ENCODE measurements at places on chromosomes 2 and 18.

GRCh38 chr2:134379293-134379692 lies 125.4 kb downstream of the MGAT5 start:
- no peak for DNase-seq

DNA sequence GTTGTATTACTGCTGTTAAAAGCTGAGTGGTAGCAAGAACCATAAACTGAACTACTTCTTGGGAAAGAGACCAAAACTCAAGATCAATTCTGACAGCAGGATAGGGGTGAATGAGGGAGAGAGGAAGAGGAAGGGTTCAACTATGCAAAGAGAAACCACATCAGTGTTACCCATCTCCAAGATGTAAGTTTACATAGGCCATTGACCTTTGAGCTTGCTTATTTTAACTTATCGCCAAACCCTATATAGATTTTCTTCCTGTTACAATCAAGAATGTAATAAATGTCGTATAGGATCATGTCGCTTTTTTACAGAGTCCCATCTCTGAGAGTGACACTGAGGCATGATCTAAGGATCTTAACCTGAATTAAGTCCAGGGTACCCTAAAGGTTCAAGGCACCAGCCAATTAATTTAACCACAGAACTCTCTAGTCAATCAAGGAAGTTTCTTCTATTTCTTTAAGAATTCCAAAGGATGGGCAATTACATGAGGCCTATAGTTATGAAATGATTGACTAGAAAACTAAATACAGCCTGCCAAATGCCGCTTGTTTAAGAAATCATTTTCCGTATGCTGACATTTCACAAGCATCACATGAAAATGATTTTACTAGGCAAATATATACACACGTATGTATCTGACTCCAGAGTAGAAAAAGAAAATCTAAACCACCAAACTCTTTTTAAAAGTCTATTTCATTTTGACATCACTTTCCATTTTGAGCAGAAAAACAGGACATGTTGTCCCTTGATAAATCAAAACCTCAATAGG lies 11.8 kb downstream of the RND3 start:
- DNase-seq: no peak

DNA sequence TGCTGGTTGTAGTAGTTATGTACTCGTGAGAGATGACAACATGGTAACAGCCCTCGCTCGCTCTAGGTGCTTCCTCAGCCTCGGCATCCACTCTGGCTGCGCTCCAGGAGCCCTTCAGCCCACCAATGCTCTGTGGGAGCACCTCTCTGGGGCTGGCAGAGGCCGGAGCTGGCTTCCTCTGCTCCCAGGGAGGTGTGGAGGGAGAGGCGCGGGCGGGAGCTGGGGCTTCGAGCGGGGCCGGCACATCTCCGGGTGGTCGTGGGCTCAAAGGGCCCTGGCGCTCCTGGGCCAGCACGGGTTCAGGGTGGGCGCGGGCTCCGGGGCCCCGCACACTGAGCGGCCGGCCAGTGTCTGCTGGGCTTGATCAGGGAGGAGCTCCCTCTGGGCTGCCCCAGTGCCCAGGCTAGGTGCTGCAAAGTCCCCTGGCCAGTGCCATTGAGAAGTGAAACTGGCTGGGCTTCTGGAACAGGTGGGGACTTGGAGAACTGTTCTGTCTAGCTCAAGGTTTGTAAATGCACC lies 1012.1 kb downstream of the CNTNAP5 start:
- no peak for DNase-seq

DNA sequence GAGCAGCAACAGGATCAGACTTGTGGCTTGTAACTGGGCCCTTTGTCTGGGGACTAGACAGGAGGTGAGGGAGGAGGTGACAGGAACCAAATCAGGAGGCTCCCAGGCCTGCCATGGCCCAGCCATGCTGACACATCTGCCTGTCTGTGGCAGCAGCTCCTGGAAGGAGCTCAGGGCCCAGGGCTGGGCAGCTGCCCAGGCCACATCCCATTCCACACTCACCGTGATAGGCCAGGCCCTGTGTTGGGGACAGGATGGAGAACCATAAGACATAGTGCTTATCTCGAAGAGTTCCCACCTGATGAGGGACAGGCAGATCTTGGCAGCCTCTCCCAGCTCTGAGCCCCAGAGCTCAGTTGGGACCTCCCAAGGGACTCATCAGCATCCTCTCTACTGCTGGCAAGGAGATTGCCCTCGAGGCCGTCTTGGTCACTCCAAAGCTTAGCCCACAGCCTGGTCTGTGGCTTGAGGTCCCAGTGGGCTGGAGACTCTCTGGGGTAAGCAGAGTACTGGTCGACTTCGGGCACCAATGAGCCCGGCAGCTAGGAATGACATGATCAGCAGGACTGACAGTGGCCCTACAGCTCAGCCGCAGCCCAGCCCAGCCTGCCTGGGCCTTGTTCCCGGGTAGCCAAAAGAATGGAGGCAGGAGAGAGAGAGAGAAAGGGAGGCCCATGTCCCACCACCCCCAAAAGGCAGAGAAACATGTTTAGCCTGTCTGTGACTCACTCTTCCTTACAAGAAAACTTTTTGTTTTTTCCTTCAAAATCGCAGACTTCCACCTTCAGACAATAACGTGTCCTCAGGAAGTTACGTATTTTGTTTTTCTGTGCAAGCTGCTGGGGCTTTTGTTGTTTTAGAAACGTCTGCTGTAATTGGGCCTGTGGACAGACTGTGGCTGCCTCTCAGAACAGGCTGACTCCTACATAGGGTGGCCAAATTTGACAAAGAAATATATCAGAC lies 82.1 kb downstream of the HS1BP3 start:
- DNase-seq: no peak

GRCh38 chr2:197828464-197829135 lies 24.2 kb downstream of the PLCL1 start:
- DNase-seq: no peak

GRCh38 chr2:147364597-147364996 lies 480.2 kb upstream of the ACVR2A start:
- DNase-seq: no peak

GRCh38 chr2:164046040-164046439 lies 310.2 kb upstream of the FIGN start:
- DNase-seq: no peak

DNA sequence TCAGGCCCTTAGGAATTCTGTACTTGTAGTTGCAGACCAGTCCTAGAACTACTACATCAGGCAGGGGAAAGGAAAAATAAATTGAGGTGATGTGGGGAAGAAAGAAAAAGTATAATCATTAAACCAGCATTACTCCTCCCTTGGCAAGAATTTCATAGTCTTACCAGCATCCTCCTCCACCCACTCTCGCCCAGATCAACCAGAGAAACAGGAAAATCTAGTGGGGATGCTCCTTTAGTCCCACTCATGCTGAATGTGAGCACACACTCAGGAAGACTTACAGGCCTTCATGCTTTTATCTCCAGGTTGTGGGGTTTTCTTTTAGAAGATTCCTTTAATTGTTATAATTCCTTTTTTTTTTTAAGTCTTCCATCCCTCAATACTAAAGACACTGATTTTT lies 129.3 kb upstream of the CCDC150 start:
- DNase-seq: no peak

DNA sequence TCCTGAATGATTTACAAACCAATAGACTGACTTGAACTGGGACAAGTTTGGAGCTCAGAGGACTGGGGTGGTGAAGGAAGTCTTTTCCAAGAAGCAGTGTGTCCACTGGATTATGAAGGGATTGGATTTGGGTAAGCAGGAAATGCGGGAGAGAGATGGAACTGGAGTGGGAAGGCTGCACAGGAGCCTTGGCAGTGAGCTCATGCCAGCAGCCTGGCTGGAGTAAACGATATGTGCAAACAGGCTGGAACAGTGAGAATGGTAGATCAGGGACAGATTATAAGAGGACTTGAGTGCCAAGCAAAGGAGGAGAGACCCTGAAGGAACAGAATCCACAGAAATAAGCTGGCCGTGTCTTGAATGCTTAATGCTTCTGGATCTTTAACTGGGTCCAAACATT lies 121.9 kb upstream of the GATA6 start:
- no peak for DNase-seq

GRCh38 chr2:207240649-207241048 lies 74.9 kb upstream of the KLF7 start:
- no peak for DNase-seq

DNA sequence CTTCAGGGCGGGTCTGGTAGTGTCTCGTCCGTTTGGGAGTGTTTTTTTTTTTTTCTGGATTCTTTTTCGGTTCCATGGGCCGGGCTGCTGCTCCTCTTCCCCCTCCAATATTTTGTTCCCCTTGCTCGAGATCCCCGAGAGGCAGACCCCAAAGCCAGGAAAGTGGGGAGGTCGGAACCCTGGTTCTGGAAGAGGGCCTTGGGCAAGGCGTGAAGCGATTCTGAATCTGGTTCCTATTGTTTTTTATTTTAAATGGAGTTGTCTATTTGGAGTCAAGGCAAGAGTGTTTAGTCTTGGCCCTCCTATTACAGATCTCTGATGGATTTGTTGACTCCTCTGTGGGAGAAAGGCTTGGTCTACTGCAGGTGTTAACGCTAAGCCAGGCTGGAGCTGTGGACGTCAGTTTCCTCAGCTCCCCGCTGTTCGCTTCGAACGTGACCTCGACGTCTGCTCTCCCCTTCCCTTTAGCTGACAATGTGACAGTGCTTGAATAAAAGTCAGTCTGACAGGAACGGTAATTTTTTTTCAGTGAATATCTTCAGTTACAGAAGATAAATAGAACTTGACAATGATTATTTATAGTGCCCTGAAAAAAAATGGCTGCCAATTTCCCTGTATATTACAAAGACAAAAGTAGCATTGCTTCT lies 683 bp upstream of the DNAJC27 start:
- DNase-seq: peak; percentile 6

DNA sequence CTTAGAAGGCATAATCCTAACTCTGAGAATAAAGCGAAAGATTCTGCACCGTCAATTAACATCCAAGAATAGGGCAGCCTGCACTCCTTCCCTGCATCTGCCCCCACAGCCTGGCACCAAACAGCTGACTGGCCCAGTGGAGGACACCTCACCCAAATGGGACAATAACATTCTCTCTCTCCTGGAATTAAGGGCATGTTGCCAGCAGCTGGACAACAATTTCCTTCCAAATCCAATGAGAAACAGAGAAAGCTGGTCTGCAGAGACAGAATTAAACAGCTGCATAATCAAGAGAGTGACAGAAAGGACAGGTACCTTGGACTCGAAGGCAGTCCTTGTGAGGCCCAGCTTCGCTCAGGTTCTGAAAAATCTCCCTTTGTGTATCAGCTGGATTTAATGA lies 15.0 kb downstream of the COX7A2L start:
- no peak for DNase-seq

GRCh38 chr18:23054553-23054952 lies 80.7 kb upstream of the CABLES1 start:
- DNase-seq: no peak

- DNase-seq: no peak
Observed at GRCh38 chr2:8535469-8535795, 146.4 kb upstream of the ID2 start.

- no peak for DNase-seq
Observed at GRCh38 chr2:55961318-55961911, 37.8 kb upstream of the EFEMP1 start.

DNA sequence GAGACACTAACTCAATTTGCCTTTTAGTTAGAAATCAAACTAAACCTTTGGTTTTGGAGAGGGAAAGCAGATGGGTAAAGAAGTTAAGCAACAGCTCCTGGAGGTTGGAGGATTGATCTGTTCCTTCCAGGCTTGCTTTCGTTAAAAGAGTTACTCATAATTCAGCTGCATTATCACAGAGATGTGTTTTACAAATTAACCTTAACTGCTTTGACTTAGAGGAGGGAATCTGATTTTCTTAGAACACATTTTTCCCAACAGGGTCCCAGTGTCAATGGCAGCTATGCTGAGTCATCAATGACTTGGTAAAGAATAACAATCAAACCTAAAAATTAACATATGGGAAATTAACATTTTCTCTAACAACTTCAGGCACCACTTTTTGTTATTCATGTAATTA lies 113.4 kb downstream of the COPS8 start:
- DNase-seq: no peak

GRCh38 chr18:48168861-48169260 lies 238.4 kb upstream of the SMAD2 start:
- DNase-seq: no peak

DNA sequence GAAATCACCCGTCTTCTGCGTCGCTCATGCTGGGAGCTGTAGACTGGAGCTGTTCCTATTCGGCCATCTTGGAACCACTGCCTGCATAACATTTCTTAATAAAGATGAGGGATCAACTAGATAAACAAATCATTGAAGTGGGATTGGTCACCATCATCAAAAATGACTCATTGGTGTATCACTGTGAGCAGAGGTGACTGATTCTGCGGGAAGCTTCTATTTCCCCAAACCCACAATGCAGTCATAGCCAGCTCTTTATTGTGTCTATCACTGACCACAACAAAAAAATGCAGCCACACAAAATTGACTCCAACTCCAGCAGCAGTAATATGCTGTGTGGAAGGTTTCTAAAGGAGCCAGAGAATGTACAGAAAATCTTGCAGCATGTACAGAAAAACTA lies 630.7 kb upstream of the HS6ST1 start:
- no peak for DNase-seq

DNA sequence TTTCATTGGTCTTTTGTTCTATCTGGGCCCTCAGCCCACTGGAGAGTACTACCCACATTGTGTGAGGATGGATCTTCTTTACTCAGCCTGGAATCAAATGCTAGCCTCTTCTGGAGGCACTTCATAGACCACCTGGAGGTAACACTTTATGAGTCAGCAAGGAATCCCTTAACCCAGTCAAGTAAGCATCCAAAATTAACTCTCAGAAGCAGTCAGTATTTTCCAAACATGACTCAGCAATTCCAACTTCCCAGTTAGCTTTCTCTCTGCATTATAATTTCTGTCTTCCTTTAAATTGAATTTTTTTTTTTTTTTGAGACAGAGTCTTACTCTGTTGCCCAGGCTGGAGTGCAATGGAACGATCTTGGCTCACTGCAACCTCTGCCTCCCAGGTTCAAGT lies 142.7 kb downstream of the ACKR3 start:
- no peak for DNase-seq

- DNase-seq: no peak
Observed at GRCh38 chr2:179764710-179765109, 96.7 kb downstream of the ZNF385B start.

- no peak for DNase-seq
Observed at GRCh38 chr2:118097657-118098056, 9.4 kb downstream of the INSIG2 start.

GRCh38 chr2:70482401-70482800 lies 71.2 kb downstream of the TGFA start:
- no peak for DNase-seq

DNA sequence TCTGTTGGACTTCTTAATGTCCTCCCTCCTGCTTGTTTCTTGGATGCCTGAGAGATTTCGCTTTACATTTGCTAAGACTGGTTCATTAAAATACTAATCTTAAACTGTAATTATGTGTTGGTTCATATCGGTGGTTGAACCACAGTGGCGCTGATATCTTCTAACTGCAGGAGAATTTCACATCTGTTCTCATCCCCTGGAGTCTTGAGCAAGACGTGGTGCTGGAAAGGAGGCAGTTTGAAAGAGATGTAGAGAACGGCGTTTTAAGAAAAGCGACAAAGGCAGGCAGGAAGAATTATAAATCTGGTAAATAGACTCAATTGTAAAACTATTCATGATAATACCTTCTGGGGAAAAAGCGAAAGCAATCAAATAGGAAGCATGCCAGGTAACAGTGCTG lies 79.5 kb downstream of the NXPH2 start:
- DNase-seq: no peak

GRCh38 chr2:239093542-239093941 lies 245.7 kb downstream of the TWIST2 start:
- DNase-seq: no peak
